ENCODE measurements at places on chromosomes 12 and 14. TPM values are rescaled to one million over a fixed set of nuclear protein-coding genes. Genes with fewer than 3 reads are reported as not detected.

BTG1 gene
- total RNA-seq, result 23.6 TPM

REC8 gene
- total RNA-seq, result 3.3 TPM

- no peaks in the 10 kb centered on the region for H3K4me1 ChIP-seq
- no peaks in the 10 kb centered on the region for H3K27me3 ChIP-seq
- DNase-seq, result no peak
- H3K27ac ChIP-seq, result no peak overlapping the region
- H3K4me3 ChIP-seq, result no peak overlapping the region
Measured at GRCh38 chr14:50510157-50510556, 22.2 kb downstream of the MAP4K5 start.

DNA sequence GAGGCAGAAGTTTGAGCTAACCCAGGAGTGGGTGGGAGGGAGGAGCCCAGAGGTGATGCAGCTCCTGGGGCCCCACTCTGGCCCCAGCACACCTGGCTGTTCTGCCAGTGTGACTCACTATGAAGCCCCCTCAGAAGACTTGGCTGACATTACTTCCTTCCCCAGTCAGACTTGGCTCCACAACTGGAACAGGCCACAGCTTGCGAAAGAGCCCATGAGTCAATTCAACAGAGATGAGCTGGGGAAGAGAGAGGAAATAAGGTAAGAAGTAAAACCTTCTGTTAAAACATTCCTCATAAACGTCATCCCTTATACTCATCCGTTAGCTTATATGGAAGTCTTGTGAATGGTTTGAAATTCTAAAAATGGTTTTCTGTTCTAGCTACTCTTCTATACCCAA is 245.9 kb downstream of the ADAMTS20 start:
- peak; percentile 89 for DNase-seq
- H3K4me1 ChIP-seq, result peaks cover 36% of the 10 kb centered on the region
- H3K27me3 ChIP-seq, result no peaks in the 10 kb centered on the region
- H3K36me3 ChIP-seq, result no peaks in the 10 kb centered on the region
- peak overlapping the region; percentile 68 for H3K27ac ChIP-seq

All from osteoblast (primary cell).